Fibroblast of the conjunctiva (primary cell): ENCODE measurements at places on chromosomes 5 and 9.

- DNase-seq, result no peak
Observed at GRCh38 chr9:83011611-83012010, 51.3 kb downstream of the RASEF start.

GRCh38 chr9:123360161-123361085 lies 4.4 kb downstream of the CRB2 start:
- no peak for DNase-seq

DNA sequence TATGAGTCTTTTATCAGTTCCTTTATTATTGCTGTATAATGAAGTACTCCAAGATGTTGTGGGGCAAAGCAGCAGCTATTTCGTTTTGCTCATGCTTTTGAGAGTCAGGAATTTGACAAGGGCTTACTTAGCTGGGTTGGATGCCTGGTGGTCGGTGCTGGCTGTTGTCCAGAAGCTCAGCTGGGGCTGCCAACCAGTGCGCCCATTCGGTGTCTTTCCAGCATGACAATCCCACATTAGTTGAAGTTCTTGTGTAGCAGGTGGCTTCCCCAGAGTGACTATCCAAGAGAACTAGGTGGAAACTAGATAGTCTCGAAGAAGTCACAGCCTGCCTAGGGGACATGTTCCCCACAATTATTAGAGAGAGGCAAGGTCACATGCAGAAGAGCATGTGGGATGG lies 3.4 kb upstream of the FLT4 start:
- DNase-seq, result no peak

GRCh38 chr9:132474253-132474652 lies 64.2 kb downstream of the CFAP77 start:
- DNase-seq, result no peak

DNA sequence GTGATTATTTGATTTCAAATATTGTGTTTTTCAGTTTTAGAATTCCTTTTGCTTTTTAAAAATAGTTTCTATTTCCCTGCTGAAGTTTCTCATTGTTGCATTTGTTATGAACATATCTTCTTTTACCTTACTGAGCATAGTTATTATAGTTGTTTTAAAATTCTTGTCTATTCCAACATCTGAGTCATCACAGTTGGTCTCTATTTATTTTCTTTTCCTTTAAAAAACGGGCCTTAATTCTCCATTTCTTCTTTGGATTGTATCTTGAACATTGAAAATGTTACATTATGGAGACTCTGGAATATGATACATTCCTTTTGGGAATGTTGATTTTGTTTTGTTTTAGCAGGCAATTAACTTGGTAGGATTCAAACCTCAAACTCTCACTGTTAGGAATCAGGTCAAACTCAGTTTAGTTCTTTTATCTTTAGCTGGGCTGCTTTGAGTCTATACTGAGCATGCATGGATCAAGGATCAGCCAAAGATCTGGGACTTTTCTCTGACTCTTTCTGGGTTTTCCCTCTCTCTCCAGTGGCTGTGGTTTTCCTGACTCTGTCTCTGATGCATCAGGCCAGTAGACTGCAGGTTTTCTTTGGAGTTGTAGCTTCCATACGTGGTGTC lies 70.3 kb downstream of the TEK start:
- DNase-seq, result no peak

DNA sequence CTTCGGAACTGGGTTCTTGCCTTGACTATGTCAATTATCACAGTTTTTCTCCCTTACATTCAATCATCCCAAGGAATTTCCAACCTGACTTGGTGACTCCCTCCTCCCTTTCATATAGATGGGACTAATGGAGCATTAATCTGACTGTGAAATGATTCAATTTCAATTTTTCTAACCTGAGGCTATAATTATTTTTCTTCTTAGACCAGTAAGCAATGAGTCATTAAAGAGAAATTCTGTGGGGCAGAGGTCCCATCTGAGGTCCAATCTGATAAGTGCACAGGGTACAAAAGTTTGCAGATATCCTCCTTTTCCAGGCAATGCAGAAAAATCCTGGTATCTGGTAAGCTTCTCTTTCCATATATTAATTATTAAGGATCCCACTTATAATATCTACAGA lies 18.9 kb downstream of the PDE4D start:
- no peak for DNase-seq
